ENCODE measurements at places on chromosomes 2 and 18. TPM values are rescaled to one million over a fixed set of nuclear protein-coding genes. Genes with fewer than 3 reads are reported as not detected.

The SERPINB5 gene
- total RNA-seq, result 0.14 TPM

The SPHKAP gene
- under 0.01 TPM for total RNA-seq

The RNF152 gene
- total RNA-seq, result 10.5 TPM

The ANTXR1 gene
- total RNA-seq, result 262 TPM

The RUFY4 gene
- not detected for total RNA-seq

The CERKL gene
- total RNA-seq, result not detected

The LINC00305 gene
- not detected for total RNA-seq
